ENCODE measurements at places on chromosomes 5 and 9.
A peak's percentile ranks its signal among the peaks of the same experiment; 100 is the strongest.

DNA sequence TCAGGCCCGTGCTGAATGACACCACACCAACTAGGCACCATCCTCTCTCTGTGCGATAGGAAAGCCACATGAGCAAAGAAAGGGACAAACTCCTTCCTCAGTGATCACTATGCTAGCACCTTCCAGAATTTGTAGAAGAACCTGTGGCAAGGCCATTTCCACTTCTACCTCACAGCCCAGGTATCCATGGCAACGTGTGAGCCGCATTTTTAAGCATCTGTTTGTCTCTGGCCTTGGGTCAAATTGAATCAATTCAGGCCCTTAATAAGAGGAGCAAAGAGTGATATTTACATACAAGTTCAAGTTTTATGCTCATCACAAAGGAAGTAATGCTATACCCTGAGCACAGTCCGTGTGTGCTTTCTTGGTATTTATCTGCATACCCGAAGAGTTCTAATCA lies 179.3 kb downstream of the SLC12A2 start:
- no peak for DNase-seq

DNA sequence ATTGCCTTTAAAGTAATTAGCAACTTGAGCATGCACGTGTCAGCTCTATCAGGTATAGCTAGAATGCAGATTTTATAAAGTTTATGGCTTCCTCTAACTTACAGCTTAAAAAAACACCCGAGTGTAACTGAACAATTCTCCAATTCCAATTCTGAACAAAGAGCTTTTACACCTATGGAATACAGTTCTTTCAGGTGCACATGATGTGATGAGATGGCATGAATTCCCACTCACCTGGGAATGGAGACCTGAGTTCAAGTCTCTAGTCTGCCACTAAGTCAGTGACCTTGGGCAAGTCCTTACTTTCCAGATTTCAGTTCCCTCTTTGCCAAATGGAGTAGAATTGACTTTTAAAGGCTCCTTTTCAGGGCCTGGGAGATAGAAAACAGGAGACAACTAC lies 1.8 kb downstream of the ZFAND5 start:
- DNase-seq = no peak

GRCh38 chr5:6454628-6455053 lies 6.0 kb downstream of the UBE2QL1 start:
- DNase-seq = no peak

DNA sequence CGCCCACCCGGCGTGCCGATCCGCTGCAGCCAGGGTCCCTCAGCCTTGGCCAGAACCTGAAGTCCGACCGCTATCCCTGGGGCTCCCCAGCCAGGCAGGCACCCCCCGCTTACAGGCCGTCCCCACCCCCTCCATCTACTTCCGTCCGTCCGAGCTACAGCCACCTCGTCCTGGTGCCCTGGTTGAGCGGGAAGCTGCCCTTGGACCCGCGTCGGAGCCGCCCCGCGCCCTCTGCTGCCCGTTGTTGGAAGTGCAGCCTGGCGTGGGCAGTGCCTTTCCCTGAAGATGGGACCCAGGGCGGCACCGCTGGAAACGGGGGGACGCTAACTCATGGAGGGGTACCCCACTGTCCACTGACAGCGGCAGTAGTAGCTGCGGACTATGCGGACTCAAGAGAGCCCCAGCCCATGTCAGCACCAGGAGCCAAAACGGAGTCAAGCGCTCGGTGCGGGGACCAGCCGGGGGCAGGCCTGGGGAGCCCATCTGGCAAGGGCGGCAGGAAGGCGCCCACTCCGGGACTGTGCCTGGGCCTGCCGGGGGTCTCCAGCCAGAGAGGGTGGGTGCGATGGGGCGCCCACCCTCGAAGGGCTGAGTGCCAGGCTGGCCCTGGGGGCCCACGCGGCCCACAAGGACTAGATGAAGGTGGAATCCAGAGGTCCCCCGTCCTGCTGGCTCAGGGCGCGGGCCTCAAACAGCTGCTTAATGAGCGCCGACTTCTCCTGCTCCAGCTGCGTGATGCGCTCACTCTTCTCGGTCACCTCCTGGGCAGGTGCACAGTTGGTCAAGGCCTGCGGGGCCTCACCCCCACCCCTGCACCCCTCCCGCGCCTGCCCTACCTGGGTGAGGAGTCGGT lies 6.1 kb downstream of the SAPCD2 start:
- peak; percentile 58 for DNase-seq

- DNase-seq = no peak
These were observed 81.2 kb downstream of the FSTL4 start for GRCh38 chr5:133531178-133531577.

GRCh38 chr9:33662871-33663270 lies 132.5 kb upstream of the PRSS3 start:
- no peak for DNase-seq

- DNase-seq = no peak
These were observed 441.5 kb upstream of the CDH9 start for GRCh38 chr5:27479859-27480258.

DNA sequence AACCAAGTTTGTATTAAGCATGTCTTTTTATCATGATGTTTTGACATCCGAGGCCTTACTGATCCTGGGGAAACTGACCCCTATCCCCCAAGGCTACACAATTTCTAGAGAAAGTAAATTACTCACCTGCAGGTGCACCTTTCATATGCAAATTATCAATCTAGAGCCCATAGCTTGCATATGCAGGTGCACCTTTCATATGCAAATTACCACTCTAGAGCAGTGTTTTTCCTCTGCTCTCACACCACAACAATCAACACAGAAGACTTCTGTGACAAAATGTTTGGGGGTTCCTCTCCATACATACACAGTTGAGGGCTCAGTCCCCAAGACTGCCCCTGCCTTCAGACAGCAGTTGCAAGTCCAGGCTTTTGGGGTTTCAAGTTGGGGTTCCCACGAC lies 203.7 kb upstream of the RORB start:
- no peak for DNase-seq

DNA sequence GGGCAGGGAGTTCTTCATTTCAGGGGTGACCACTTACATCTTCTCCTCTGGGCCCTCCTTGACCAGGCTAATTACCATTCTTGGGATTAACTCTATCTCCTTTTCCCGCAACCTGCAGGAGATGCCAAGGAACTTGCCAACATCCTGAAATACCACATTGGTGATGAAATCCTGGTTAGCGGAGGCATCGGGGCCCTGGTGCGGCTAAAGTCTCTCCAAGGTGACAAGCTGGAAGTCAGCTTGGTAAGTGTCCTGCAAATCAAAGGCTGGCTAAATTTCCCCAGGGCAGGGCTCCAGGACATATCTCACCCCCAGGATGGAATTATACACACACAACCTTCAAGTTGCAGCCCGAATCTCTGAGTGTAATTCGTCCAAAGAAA lies 30.2 kb downstream of the TGFBI start:
- no peak for DNase-seq

DNA sequence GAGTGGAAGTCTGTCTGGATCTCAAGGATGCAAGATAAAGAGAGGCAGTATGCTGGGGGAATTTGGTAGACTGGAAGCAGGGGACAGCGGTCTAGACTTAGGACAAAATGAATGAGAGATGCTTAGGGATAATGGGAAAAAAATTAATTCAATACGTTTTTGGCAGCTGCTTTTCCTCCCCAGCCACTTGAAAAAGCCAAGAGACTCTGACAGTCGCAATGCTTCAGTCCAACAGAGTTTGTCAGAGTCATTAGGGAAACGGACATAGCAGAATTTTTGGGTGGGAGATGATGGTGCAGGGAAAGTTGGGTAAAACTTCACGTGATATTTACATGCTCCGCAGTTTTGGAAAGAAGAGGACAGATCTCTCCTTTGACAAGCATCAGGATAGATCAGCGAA lies 129.7 kb downstream of the GOLPH3 start:
- DNase-seq = no peak

DNA sequence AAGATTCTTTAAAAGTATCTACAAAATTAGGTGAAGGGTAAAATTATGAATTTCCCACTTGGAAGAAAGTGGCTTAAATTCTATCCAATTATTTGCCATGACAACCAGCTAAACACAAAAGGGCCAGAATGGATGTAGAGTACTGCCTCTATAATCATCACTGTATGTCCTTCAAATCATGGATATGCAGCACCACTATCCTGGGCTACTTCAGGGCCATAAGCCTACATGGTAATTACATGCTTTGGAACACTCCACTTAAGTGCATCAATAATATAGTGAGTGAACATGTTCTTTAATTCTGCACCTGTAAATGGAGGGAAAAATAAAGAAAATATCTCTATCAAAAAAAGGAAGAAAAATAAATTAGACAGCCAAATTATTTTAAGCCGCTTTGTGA lies 575.2 kb downstream of the ISL1 start:
- no peak for DNase-seq

GRCh38 chr5:178778919-178779318 lies 48.5 kb upstream of the ZNF354A start:
- DNase-seq = no peak

- DNase-seq = no peak
These were observed 2.4 kb upstream of the EXOC3 start for GRCh38 chr5:440401-441201.

DNA sequence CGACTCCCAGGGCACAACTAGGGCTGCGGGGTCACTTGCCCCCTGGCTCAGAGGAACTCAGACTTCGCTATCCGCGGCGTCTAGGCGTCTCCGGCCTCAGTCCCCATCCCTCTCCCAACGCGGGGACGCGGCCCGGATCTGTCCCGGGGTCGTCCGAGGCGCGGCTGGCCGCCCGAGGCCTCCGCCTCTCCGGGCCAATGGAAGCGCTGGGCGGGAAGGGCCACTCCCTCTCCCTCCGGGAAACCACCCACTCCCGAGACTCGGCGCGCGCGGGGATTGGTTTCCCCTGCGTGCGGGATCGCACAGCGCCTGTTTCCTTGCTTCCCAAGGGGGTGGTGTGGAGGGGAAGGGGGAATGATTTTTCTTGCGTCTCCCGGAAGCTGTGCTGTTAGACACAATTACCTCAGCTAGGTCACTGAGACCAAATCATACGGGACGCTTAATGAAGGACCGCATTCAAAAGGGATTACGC lies 38.3 kb downstream of the NR2F1 start:
- DNase-seq = no peak

DNA sequence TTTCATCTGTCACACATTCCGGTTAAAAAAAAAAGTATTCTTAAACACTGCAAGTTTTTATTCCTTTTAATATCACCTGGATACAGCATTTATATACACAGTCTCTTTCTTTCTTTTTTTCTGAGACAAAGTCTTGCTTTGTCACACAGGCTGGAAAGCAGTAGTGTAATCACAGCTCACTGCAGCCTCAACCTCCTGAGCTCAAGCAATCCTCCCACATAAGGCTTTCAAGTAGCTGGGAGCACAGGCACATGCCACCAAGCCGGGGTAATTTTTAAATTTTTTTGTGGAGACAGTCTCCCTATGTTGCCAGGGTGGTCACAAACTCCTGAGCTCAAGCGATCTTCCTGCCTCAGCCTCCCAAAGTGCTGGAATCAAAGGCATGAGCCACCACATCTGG lies 13.9 kb downstream of the KIF20A start:
- DNase-seq = no peak

DNA sequence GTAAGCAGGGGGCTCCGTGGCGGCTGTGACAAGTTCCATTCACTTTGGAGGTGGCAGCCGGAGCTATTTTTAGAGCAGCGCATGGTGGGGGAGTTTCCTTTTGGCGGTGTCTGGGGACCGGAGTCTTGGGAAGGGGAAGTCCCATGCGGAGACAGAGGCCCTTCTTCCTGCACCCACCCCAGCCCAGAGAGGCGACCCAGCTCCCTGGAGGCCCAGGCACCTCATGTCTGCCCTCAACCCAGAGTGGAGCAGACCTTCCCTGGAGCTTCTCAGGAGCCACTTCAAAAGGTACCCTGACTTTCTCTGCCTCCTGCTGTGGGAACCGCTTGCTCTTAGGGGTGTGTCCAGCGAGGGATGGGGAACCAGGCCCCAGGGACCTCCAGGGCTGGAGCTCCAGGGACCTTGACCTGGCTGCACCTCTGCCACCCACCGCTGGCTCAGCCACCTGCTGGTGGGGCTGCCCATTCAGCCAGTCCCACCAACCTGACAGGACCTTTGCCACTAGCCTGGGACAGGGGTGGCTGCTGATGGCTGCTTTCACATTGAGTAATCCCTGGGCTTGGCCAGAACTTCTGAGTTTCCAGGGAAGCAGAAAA lies 34.1 kb downstream of the NEK6 start:
- peak; percentile 49 for DNase-seq

DNA sequence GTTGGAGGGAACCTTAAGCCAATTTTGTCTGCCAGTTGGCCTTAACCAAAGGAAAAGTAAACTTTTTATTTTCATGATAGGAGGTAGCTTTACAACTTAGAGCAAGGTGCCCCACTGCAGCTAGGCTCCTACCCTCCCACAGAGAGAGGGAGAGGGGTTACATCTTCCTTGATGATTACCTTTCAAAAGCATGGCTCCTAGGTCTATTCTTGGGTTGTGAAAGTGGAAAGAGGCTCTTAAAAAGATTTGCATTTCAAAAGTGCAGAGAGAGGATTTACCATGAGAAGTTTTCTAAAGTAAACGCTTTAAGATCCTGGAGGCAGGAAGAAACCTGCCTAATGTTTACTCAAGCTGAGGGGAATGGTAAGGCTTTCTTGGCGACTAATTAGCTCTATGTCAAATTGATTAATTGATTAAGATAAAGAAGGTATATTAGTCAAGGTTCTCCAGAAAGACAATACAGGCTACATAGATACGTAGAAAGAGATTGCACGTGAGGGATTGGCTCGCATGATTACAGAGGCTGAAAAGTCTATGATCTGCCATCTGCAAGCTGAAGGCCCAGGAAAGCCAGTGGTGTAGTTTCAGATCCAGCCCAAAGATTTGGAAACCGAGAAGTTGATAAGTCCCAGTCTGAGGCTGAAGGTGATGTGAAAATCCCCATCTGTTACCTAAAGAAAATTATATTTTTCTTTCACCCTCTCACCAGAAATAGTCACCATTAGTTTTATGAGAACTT lies 333.8 kb upstream of the CTNND2 start:
- no peak for DNase-seq

DNA sequence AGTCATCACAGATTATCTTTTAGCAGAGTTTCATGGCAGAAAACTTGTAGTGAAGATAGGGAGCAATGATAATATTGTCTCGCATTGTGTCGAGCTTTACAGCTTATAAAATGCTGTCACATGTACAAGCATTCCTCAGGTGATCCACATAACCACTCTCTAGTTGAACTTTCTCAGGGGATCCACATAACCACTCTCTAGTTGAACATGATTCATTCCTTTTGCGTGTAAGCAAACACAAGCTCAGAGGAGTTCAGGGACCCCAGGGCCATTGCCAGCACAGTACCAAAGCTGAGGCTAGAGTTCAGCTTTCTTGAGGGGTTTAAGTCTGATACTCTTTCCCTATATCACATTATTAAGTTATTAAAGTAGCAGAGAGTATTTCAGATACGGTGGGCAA lies 86.7 kb downstream of the CDH6 start:
- DNase-seq = no peak

- no peak for DNase-seq
These were observed 283.9 kb downstream of the GADD45G start for GRCh38 chr9:89888677-89889076.

GRCh38 chr5:135398160-135398854 lies 724 bp downstream of the MACROH2A1 start:
- DNase-seq = peak; percentile 34

- no peak for DNase-seq
These were observed 9.7 kb downstream of the WNK2 start for GRCh38 chr9:93193388-93194220.

Measured in activated CD4-positive, alpha-beta T cell treated with anti-CD3 and anti-CD28 coated beads for 24 hours (primary cell).